ENCODE measurements at places on chromosomes 6 and 20.

DNA sequence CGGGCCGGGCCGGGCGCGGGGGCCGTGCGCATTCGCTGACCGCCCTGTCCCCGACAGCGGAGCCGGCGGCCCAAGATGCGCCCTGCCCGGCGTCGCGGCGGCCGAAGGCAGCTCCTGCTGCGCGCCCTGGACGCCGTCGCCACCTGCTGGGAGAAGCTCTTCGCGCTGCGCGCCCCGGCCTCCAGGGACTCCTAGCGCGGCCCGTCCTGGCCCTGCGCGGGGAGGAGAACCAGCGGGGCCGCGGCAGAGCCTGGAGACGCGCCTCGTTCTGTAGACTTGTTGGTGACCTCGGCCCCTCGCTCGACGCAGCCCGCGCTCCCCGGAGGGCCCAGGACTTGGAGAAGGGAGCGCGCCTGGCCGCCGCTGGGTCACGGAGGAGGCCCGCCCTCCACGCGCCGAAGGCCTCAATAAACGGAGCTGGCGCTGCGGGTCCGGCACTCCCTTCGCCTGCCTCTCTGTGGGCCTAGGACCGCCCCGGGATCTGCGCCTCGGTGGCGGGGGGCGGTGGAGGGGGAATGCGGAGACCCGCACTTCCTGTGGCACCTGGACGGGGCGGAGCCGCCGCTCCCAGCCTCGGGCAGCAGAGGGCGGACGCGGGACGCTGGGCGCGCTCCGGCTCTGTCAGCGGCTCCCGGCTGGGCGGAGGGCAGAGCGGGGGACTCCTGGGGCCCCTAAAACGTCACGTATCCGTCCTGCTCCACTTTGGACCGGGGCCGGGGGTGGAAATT lies 2.7 kb downstream of the C20orf204 start:
- no peak for DNase-seq

DNA sequence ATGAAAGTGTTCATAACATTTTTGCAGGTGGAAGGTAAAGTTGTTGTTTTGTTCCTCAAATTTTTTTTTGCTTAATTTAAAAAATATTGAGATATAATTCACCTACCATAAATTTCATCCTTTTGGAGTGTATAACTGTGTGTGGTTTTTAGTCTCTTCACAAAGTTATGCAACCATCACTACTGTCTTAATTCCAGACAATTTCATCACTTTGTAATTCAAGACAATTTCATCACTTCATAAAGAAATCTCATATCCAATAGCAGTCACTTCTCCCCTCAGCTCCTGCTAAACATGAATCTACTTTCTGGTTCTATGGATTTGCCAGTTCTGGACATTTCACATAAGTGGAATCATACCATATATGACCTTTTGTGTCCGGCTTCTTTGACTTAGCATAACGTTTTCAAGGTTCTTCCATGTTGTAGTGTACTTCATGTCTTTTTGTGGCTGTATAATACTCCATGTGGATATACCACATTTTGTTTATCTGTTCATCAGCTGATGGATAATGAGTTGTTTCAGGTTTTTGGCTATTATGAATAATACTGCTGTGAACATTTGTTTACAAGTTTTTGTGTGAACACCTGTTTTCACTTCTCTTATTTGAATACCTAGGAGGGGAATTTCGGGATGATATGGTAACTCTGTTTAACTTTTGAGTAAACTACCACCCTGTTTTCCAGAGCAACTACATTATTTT lies 18.8 kb downstream of the ZFAND3 start:
- no peak for DNase-seq

GRCh38 chr6:20213271-20213798 lies 1.1 kb upstream of the MBOAT1 start:
- DNase-seq: no peak

DNA sequence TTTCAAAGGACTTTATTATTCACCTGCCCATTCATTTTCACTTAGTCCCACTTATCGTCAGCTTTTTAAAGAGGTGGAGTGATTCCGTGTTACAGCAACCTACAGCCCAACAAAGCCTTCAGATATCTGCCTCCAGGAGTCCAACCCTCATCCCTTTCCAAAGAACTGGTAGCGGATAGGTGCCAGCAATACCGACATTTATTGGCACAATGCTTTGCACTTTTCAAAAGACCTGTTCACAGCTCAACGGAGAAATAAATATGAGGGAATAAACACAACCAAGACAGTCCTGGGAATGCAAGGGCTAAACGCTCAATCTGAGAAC lies 819 bp upstream of the MTRF1L start:
- DNase-seq: peak; percentile 33

- no peak for DNase-seq
Observed at GRCh38 chr6:117262799-117263198, 2.6 kb upstream of the VGLL2 start.

GRCh38 chr6:79647741-79648140 lies 16.6 kb downstream of the SH3BGRL2 start:
- DNase-seq: no peak

DNA sequence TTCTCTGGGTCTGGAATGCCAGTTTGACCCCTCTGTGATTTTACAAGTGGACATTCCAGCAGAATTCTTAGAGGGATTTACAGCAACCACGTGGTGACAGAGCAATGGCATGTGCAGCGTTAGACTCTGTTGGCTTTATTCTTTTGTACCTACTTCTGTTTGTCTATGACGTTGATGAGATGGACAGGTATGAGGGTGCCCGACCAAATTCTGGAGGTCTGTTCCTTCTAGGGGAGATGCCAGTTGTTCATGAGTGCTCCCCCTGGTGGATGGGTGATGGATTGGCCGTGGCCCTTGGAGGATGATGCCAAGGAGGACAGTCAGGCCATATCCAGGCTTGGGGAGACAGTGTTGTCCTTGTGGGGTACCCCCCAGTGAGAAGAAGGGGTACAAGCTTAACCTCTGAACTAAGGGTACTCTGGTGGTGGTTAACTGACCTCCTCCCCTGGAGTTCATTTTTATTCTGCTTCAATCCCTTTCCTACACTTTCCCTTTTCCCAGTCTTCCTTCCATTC lies 198.6 kb downstream of the DTNBP1 start:
- DNase-seq: peak; percentile 28

GRCh38 chr6:122709922-122710512 lies 69.5 kb upstream of the FABP7 start:
- no peak for DNase-seq

- DNase-seq: peak; percentile 66
Observed at GRCh38 chr6:129661536-129662405, 48.2 kb downstream of the ARHGAP18 start.

GRCh38 chr6:36766399-36766945 lies 68.8 kb downstream of the RAB44 start:
- DNase-seq: no peak

DNA sequence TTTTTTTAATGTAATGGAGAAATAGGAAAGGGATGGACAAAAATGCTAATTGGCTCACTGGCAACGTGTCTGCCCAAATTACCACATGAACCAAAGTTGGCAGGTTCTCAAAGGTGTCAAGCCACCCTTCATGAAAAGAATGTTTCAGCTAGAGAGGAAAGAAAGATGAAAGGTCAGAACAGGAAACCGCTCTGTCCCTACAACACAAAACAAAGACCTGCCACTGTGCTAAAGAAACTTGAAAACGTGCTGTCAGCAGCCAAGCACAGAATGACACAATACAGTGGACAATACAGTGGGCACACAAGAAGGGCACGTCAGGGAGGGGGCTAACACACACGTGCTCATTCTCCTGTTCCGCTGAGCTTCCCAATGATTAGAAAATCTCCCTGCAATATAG lies 4.9 kb downstream of the PREP start:
- DNase-seq: peak; percentile 63

- no peak for DNase-seq
Observed at GRCh38 chr20:8523684-8524083, 391.6 kb downstream of the PLCB1 start.

DNA sequence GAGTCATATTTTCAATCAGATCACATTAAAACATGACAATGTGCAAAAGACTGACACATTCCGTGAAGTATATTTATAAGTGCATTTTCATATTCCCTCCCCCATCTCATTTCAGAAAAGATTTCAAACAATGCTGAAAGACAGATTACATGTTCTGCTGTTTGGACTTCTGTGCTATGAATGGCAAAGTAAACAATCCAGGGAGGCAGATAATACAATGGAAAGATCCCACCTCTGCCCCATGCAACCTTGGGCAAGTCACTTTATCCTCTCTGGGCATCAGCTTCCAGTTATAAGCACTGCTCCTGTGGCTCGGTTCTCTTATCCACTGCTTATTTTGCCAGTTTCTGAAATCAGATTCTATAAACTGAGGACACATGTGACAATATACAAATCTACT lies 110.2 kb downstream of the RCAN2 start:
- peak; percentile 72 for DNase-seq

All from HepG2 (cell line).